Effector memory CD8-positive, alpha-beta T cell (primary cell): ENCODE measurements at places on chromosomes 11 and 22.
A peak's percentile ranks its signal among the peaks of the same experiment; 100 is the strongest.

DNA sequence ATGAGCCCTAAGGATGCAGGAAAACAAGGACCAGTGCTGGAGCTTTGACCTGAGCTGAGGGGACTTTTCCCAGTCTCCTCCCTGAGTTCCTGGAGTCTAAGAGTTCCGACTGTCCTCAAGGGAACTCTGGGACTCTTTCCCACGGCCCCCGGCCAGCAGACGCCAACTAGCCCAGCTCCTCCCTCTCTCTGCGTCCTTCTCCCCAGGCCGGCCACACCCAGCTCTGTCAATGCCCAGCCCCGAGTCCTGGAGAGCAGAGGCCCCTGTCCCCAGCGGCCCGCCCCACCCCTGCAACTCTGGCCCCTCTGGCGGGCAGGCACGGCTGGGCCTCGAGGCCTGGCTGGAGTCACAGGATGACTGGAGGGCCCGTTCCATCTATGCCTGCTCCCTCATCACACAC lies 29.8 kb downstream of the NECTIN1 start:
- no peak for DNase-seq

DNA sequence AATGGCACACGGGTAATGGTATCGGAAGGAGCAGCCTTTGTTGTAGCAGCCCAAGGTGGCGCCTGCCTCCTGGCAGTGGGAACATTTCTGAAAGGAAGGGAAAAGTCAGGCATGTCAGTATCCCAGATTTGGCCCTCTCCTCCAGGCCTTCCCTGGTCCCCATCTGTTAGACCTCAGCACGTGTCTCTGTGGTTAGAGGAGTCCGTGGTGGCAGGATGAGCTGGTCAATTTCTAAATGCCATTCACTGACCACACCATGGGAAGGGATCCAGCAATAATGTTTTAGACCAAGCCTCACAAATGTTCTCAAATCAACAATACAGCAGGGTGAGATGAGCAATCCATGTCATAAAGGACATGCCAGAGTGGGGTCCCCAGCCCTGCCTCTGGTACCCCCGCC lies 49.0 kb upstream of the CYP2D6 start:
- no peak for DNase-seq

DNA sequence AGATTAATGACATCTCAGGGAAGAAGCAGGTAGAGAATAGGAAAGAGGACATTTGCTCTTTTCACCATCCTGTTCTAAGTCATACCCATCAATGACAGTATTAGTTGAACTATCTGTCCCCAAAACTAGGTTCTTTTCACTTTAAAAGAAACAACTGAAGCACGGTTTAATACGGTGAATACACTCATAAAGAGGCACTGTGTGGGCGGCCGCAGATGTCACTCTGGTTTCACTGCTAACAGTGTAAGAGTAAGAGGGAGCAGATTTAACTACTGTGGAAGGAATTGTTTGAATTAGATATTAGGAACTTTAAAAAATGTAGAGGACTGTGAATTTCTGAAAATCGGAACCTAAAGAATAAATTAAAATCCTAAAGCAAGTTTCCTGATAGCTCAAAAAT lies 49.5 kb downstream of the VSIG10L2 start:
- no peak for DNase-seq

DNA sequence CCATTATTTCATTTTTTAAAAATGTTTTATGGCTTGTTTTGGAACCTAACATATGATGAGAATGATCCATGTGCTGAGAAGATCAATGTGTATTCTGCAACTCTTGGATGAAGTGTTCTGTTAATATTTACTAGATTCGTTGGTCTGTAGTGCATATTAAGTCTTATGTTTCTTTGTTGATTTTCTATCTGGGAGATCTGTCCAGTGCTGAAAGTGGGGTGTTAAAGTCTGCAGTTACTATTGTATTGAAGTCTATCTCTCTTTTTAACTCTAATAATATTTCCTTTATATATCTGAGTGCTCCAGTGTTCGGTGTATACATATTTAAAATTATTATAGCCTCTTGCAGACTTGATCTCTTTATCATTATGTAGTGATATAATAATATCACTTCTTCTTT lies 11.9 kb downstream of the PATE3 start:
- no peak for DNase-seq

DNA sequence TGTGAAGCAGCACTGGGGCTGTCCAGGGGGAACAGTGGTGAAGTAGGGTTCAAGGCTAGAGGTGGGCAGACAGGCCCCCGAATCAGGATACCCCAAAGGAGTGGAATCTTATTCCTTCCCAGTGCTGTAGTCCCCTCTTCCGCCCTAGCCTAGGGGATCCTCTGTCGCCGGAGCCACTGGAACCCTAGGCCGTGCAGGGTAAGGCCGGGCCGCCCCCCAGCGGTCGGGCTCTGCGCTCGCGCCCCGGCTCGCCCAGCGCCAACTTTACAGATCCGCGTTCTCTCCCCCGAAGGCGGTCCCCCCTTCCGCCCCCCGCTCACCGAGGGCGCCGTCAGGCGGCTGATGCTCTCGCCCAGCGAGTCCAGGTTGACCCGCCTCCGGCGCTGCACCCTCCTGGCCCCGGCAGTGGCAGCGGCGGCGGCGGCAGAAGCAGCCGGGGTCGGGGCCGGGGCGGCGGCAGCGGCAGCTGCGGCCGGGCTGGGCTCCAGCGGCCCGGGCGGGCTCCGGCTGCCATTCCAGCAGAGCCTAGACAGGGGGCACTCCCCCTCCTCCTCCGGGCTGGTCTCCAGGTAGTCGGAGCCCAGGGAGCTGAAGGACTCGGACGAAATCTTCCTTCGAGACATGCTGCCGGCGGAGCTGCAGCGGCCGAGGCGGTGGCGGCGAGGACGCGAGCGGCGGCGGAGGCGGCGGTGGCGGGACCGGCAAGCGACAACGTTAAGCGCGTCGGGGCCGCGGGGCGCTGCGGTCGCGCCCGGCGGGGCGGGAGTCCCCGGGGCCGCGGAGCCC lies 650 bp downstream of the GUCY1A2 start:
- DNase-seq: no peak

DNA sequence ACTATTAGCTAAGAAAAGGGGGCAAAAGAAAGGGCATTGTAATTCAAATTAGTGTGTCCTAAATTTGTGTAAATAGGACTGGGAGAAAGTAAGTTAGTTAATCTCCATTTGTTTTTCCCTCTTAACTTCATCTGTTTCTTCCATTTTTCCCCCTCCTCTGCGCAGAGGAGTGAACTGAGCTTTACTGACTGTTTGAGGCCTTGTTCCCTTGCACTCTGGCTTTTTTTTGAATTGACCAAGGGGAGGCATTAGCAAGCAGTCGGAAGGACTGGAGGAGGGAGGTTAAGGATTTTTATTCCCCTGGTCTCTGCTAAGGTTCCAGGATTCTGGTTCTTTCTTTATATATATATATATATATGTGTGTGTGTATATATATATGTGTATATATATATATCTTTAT lies 15.2 kb upstream of the FANCF start:
- no peak for DNase-seq

- DNase-seq: no peak
Observed at GRCh38 chr22:49956914-49957825, 3.4 kb upstream of the PIM3 start.

DNA sequence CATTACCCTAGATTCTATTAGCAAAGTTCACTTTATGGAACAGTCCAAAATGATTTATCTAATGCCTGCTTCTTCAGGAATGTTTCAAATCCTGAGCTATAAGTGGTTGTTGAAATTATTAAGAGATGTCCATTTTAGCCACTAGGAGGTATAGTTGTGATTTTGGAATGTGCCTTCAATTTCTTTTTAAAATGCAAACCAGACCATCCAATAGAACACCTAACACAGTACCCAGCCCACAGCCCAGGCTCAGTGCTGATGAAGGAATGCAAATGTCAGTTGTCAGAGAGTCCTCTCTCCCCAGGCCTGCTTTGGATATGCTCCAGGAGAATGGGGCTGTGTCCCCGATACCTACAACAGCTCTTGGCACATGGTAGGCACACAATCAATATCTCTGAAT lies 85.8 kb upstream of the E2F8 start:
- DNase-seq: no peak

DNA sequence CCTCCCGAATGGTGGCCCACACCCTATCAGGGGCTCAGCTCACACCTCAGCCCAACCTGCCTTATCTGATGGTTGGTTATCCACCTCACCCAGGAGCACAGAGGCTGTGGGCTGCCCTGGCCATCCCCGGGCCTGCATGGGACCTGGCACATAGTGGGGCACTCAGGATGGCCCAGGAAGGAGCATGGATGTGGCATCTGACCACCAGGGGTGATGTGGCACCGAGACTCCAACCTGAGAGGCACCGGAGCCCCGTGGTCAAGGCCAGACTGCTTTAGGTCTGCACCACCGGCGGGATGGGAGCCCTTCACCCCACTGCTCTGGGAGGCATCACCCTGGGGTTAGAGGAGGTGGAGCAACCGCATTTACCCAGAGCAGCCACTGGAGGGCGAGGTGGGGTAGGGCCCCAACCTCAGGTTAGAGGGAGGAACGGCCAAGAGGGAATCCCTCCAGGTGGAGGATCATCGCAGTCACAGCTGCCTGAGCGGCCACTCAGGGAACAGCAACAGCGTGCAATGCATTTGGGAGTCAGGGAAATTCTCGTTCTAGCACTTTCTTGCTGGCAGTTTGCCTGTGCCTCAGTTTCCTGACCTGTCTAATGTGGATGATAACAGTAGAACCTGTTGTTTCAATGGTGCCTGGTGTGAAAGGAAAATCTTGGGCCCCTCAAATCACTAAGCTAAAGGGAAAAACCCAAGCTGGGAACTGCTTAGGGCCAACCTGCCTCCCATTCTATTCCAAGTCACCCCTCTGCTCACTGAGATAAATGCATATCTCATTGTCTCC lies 52.9 kb upstream of the CARS1 start:
- peak; percentile 29 for DNase-seq

- no peak for DNase-seq
Observed at GRCh38 chr11:42647993-42648392, 663.8 kb upstream of the API5 start.

GRCh38 chr11:67268081-67268961 lies 2.0 kb downstream of the GRK2 start:
- DNase-seq: peak; percentile 74

- DNase-seq: no peak
Observed at GRCh38 chr11:130520271-130520671, 71.8 kb downstream of the ADAMTS15 start.

DNA sequence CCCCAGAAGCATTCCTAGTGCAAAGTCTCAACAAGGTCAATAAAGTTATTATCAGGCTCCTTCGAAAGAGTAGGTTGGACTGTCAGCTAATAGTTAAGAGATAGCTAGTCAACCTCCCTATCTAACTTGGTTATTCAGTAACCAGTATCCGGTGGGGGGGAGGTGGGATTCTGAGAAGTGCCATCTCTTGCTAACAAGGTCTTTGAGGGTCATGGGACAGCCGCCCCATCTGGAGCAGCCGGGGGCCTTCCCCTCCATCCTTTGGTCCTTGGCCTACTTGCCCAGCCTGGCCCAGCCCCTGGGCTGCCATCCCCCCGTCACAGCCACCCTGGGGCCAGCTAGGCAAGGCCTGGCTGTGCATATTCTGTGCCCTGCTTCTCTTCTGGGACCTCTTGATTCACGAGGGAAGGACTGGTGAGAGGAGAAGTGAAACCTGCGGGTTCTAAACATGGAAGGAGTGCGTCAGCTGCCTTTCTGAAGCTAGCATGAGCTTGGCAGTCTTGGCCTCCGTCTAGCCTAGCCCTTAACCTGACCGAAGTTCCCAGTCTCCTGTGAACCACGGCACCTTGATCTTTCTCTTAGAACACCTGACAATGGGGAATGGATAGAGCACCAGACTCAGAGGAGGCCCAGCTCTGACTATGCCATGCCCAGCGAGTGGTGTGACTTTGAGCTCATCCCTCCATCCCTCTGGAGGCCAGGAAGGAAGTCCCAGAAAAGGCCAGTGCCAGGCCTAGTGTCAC lies 9.3 kb downstream of the SLC37A2 start:
- no peak for DNase-seq

GRCh38 chr22:35742342-35743100 lies 24.8 kb downstream of the APOL5 start:
- no peak for DNase-seq

GRCh38 chr11:75298191-75298975 lies 53.1 kb downstream of the ARRB1 start:
- DNase-seq: no peak

DNA sequence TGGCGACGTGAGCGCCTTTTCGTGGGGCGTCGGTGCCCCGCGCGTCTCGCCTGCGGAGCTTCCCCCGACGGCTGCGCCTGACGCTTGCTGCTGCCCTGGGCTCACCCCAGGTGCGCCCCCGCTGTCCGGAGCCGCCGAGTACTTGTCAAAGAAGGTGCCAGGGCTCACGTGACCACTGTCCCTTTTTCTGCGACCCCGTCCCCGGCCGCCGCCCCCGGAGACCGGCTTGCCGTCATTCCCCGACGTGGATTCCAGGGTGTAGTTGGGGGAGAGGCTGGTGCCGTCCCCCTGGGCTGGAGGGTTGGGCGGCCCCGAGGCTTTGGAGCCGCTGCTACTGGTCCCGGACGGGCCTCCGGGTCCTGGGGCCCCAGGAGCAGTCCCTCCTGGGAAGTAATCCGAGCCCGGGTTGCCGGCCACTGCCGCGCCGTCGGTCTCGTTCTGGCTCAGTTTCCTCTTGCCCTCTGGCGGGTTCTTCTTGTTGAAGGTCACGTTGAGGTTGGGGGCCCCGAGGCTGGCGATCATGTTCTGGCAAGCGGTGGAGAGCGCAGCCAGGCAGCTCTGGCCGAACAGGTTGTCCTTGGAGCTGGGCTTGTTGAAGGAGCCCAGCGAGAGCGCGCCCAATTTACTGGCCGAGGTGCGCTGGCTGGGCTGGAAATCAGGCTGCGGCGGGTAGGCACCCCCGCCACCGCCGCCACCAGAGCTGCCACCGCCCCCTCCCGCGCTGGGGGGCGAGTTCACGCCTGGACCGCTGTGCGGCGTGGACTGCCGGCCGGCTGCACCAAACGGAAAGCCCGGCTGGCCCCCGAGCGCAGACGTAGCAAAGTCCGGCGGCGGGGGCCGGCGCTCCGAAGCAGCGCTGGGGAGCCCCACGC lies 3.8 kb downstream of the MN1 start:
- no peak for DNase-seq

DNA sequence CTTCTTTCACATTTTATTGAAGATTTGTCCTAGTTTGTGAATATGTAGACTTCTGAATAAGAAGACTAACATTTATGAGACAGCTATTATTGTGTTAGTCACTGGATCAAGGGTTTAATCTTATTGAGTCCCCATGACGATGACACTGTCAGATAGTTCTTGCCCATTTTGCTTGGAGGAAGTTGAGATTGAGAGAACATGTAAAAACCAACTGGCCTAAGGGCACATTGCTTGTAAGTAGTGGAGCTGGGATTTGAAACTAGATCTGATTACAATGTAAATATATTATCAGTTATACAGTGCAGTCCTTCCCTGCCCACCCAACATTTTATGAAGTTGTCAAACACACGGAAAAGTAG lies 134.7 kb downstream of the HIPK3 start:
- no peak for DNase-seq
